ENCODE measurements at places on chromosomes 3 and 15.
A peak's percentile ranks its signal among the peaks of the same experiment; 100 is the strongest.

DNA sequence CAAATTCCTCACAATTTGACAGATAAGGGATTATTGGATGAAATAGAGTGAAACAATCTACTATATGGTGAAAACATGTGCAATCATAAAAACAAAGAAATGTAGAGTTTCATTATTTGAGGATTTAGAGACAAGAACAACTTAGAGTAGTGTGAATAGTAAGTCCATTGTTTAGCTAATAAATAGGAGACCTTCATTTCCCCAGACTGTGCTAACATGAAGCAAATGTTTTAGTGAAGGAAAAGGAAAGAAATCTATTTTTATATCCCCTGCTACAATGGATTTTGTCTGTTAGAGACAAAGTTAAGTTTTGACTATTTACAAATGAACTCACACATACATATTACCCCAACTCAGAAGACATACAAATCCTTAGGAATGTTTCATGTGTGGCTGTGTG is 77.8 kb downstream of the EFL1 start:
- peak; percentile 37 for DNase-seq

DNA sequence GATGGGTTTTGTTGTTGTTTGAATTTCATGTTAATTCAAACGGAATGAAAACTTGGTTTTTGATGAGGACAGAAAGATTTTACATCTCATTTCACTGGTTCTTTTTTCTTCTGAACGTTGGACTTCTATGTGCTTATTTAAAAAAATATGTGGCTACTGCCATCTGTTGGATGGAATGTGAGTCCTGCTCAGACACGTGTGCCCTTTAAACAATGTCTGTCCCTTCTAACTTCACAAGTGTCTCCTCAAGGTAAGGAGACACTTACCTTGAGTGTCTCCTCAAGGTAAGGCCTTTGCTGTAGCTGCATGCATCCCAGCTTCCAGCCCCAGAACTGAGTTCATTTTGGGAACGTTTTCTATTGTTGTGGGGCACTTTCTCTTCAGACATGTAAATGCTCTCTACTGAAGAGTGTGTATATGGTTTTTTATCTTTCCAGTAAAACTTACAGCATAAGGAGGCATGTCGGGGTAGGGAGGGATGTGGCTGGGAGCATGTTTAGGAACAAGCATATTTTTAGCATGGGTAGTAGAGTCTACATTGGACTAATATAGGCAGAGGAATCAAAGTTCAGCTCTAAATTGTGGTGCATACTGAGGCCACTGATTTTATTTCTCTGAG is 63.1 kb upstream of the UBE3A start:
- peak; percentile 47 for DNase-seq

- no peak for DNase-seq
Observed at GRCh38 chr3:45280971-45281370, 54.9 kb upstream of the TMEM158 start.

DNA sequence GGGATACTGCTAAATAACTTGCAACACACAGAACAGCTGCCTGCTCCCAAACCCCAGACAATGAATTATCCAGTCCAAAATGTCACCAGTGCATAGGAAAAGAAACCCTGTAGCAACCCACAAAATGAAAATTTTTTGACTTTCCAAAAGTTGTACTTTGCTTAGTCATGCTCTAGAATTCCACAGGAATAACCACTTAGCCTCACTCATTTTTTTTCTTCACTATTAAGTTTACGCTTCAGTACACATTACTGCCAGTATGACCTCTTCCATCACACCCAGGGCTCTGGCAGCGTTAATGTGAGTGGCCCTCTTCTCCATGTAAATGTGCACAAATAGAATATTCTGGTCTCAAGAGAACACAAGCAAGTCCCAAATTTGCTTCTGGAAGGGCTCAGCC is 259.8 kb downstream of the MAGI1 start:
- peak; percentile 55 for DNase-seq

- no peak for DNase-seq
Observed at GRCh38 chr3:182855076-182855475, 61.8 kb downstream of the ATP11B start.

DNA sequence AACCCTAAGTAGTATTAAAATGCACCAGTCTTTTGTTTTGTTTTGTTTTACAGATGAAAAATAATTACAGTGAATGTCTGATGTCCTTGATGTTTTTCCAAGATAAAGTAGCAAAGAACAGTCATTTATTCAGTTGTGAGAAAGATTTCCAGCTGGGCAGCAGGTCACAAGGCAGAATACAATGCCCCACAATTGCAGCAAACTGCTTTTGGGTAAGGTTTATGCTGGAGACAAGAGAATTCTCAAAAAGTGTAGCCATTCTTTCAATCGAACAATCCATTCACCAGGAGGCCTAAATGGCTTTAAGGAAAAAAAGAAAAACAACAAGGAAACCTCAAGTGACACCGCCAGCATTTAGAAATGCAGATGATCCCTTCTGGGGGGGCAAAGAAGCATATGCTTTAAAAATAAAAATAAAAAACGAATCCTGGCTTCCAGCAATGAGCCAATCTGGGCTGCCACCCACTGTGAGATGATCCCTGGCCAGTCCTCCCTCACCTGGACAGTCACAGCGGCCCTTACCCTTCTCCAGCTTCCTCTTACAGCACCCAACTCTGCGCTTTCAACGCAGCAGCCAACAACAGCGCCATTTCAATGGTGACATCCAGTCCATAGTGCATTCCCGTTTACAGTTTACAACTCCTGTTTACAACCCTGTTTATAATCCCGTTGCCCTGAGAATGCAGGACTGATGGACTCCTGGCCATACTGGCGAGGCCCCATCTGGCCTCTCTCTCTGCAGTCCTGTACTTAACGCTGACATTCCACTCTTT is 25.7 kb upstream of the WNT5A start:
- DNase-seq = no peak

- no peak for DNase-seq
Observed at GRCh38 chr3:142498397-142499180, 50.8 kb upstream of the XRN1 start.

DNA sequence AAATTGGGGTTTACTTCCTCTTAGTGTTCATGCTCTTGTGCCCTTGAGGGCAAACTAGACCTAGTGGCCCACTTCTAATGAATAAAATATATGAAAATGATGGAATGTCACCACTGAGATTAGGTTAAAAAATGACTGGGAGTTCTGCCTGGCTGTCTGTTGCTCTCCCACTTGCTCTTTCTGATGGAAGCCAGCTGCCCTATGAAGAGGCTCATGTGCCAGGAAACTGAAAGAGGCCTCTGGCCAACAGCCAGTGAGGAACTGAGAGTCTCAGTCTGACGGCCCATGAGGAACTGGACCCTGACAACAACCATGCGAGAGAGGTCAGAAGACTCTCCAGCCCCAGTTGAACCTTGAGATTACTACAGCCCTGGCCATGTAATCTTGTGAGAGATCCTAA is 107.1 kb upstream of the FHIT start:
- no peak for DNase-seq

DNA sequence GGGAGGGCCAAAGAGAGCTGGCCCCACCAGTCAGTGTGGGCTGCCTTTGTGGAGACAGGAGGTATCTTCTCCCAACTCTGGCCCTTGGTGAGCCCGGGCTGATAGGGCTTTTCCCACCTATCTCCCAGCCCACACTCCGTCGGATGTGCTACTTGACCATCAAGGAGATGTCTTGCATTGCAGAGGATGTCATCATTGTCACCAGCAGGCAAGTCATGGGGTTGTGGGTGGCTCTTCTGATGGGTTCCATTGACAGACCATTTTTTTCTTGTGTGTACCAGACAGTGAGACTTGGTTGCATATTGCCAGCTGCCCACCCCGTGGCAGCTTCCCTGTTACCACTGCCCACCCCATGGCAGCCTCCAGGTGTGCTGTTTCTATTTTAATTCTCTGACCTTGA is 3.3 kb downstream of the COPG1 start:
- no peak for DNase-seq

GRCh38 chr3:123349566-123350435 is 99.1 kb downstream of the ADCY5 start:
- no peak for DNase-seq

DNA sequence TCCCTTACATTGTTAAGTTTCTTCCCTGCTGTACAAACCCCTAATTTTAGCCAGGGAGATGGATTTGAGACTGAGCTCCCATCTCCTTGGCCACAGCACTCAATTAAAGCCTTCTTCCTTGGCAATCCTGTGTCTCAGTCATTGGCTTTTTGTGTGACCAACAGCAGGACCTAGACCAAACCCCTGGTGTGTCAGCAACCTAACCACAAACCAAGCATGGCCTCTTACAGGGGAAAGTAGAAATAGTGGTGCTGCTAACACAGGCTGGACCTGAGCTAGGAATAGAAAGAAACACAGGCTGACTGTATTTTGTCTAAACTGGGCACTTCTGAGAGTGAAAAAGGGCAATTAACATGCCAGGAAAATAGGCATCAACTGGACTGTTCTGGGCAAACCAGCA is 37.9 kb downstream of the PPCDC start:
- peak; percentile 50 for DNase-seq

GRCh38 chr15:56984681-56985481 is 66.4 kb downstream of the TCF12 start:
- peak; percentile 52 for DNase-seq

GRCh38 chr3:190058521-190059241 is 62.0 kb downstream of the P3H2 start:
- DNase-seq = peak; percentile 67

DNA sequence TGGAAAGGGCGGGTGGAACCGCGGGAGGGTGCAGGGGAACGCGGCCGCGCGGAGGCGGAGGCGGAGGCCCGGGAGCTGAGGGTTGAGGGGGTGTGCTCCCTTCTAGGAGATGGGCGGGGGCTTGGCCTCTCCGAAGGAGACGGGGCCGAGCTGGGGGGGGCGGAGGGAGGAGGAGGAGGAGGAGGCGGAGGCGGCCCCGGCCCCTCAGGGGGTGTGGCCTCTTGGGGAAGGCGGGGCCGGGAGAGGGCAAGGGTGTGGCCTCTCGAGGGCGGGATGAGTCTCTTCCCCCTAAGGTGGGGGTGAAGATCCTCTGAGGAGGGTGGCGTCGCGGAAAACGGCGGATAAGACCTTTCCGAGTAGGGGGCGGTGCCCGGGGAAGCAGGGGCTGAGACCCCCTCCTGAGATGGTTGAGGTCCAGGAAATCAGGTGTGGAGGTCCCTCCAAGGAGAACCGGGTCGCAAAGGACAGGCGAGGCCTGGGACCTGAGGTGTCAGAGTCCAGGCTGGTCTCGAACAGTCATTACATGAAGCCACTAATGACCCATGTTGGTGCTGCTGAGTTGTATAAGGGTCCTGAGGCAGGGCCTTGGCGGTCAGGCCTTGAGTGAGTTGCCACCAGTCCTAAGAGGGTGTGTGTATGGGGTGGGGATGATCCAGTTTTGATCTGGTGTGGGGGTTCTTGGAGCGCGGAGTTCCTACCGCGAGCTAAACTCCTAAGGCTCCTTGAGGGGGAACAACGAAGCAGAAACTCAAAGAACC is 759 bp downstream of the WDR6 start:
- DNase-seq = peak; percentile 94

DNA sequence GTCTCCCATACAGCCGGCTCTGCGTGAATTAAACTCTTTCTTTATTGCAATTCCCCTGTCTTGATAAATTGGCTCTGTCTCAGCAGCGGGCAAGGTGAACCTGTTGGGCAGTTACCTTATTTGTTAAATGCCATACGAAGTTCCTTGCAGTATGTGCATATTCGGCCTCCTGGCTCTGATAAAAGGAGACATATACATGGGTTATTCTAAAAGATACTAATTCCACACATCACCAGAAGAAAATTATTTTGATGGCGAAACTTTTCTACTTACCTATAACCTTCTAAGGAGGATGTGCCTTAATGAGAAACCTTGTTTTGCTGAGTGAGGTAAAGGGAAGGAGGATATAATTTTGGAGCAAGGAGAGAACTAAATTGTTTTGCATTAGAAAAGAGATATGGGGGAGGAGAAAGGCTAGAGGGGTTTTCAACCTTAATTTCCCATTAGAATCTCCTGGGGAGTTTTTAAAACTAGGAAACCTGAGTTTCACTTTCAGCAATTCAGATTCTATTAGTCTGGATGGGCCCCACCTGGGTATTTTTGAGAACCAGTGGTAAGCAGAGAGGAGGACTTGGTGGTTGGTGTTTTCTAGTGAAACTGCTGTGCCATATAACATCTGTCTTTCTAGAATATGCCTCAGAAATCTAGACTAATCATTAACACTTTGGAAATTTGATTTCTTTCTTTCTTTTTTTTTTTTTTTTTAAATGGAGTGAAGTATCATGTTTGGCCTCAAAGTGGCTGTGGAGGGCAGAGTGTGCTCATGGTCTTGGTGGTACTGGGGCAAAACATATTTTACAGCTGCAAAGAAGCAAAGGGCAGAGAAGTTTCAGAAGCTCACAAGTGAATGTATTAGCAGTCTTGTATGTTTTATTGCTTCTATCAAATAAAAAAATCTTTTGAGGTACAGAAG is 23.0 kb downstream of the NANOGP8 start:
- DNase-seq = no peak

- DNase-seq = peak; percentile 46
Observed at GRCh38 chr3:170387950-170388349, 30.4 kb downstream of the SKIL start.

GRCh38 chr3:69409011-69409410 is 23.1 kb upstream of the FRMD4B start:
- no peak for DNase-seq

GRCh38 chr3:122233101-122233952 is 49.9 kb downstream of the CASR start:
- DNase-seq = no peak

- no peak for DNase-seq
Observed at GRCh38 chr3:51887620-51888019, 12.2 kb upstream of the IQCF5 start.

- no peak for DNase-seq
Observed at GRCh38 chr15:38374556-38374955, 79.4 kb upstream of the FAM98B start.

DNA sequence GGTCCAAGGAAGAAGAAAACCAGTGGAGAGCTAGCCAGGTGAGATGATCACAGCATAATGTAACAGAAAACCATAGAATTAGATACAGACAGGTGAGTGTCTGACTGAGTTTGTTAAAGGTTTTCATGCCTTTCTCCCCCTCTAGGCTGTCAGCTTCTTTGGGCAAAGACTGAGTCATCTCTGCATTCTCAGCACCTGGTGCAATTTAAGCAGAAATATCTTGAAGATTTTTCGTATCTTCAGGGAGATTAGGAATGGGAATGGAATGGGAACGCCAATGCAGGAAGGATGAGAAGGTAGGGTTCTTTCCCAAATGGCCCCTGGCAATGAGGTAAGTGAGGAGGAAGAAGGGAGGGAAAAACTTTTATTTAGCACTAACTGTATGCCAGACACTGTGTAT is 122.0 kb upstream of the SLC7A14 start:
- DNase-seq = no peak

Data from fibroblast of skin of scalp (primary cell).